ENCODE measurements at places on chromosomes 11 and 22. TPM values are rescaled to one million over a fixed set of nuclear protein-coding genes. Genes with fewer than 3 reads are reported as not detected.

The C11orf91 gene
- not detected for polyA plus RNA-seq

The SPDYC gene
- polyA plus RNA-seq = 0.64 TPM

The OR51B4 gene
- polyA plus RNA-seq = not detected

The SPCS2 gene
- polyA plus RNA-seq = 12.4 TPM

GRCh38 chr11:74815966-74816365 is 67.3 kb downstream of the RNF169 start:
- no peak for DNase-seq

DNA sequence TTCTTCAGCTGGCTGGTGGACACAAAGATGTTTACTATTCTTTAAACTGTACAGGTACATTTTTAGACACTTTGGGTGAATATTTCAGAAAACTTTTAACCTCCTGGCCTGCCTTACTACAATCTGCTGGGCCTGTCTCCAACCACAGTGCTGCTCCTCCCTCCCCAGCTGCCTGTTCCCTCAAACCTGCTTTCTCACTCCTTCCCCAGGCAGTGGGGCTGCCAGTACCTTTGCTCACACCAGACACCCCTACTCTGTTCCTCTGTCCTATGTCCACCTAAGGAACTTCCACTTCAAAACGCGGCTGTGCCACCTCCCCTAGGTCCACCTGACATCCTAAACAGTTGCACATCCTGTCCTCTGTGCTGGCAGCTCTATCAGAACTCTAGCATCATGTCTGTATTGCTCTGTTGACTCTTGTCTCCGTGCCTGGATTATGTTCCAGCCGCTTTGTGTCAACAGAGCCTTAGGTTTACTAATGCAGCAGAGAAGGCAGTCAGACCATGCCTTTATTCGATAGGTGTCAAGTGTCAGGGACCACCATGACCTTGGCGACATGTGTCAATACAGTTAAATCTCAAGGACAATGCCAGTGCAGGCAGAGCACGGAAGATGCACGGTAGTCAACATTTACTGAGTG is 13.4 kb downstream of the ZP1 start:
- DNase-seq = no peak

DNA sequence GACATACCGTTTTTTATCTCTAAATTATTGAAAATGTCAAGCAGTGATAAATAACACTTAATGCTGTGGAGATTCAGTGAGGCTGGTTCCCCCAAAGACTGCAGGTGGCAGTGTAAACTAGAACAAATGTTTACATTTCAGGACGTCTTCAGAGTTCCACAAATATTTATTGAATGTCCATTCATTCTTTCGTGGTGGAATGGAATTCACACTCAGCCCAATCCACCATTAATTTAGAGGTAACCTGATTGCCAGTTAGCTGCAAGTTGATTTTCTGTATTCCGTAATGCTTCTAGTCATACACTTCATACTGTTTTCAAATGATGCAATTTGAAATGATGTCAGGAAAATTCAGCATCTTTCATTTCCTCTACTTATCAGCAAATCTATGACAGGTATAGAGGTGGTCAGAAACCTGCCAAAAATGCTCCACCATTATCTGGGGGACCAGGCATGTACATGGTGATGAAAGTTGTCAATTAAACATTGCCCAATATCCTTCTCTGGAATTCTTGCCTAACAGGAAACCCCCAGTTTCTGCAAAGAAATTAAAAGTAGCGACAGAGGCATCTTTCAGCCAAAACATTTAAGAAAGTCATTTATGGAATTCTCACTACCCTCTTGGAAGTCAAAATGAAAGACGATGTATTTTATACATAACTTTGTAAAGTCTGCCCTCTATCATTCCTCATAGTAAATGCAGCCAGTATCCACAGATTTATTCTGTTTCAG is 94.3 kb upstream of the BMAL1 start:
- peak; percentile 21 for DNase-seq

DNA sequence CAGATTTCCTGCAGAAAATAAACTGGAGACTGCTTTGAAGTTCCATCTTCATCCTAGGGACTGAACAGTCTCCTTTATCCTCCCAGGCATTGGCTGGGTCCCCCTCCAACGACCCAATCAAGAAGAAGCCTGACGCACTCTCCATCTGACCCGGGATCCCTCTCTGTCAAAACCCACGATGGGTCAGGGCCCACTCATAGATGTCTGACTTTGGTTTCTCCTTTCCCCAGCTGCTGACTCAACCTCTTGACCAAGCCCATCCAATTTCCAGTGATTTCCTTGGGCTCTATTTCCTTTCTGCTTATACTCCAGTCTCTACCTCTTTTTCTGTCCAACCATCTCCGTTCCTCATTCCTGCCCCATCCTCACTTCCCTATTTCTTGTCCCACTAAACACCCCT is 189.7 kb downstream of the MIAT start:
- no peak for DNase-seq

DNA sequence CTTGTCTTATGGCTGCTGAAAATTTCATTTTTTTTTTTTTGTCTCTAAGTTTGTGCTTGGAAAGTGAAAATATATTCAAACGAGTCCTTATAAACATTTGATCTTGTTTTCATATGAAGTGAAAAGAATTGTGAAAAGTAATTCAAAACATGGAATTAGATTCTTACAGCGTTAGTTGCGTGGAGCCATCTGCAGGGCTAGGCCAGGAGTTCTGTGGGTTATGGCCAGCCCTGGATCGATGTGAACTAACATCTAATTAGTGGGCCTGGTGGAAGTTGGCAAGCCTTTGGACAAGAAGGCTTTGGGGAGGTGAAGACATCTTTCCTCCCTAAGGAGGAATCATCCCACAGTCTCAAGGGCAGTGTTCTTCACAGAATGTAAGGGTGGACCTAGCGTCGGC is 37.2 kb downstream of the PARVA start:
- DNase-seq = no peak

DNA sequence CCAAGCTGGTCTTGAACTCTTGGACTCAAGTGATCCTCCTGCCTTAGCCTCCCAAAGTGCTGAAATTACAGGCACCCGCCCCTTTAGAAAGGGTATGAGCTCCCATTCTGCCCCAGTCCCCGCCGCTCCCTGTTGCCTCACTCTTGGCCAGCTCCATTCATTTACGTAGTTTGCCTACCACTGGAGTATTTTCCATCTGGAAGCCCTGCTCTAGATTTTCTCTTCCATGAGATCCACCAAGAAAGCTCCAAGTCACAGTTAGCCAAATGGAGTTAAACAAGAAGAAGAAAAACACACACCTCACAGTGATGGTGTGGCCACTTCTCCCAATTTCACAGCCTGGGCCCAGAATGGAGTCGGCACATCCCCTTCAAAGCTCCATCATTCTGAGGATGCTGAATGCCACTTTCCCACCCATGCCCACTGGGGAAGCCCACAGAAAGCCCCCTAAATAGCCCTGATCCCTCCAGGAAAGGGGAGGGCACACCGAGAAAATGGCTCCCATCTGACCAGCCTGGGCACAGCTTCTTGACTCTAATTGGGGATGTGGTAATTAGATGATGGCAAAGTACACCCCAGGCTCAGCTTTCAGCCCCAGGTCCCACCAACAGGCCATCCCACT is 381.2 kb downstream of the MN1 start:
- no peak for DNase-seq

- DNase-seq = peak; percentile 26
Measured at GRCh38 chr11:86688398-86689179, 16.2 kb upstream of the ME3 start.

- no peak for DNase-seq
Measured at GRCh38 chr11:108933630-108934029, 268.8 kb downstream of the DDX10 start.

GRCh38 chr22:44894782-44895181 is 115.0 kb downstream of the PHF21B start:
- no peak for DNase-seq

DNA sequence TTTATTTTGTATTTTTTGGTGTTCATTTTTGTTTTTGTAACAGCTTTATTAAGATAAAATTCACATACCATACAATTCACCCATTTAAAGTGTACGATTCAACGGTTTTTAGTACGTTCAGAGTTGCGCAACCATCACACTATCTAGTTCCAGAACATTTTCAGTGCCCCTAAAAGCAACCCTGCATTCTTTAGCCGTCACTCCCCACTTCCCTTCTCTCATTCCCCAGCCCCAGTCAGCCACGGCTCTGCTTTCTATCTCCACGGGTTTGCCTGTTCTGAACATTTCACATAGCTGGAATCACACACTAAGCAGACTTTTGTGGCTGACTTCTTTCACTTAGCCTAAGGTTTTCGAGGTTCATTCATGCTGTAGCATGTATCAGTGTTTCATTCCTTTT is 9.6 kb upstream of the KCNQ1OT1 start:
- DNase-seq = no peak

DNA sequence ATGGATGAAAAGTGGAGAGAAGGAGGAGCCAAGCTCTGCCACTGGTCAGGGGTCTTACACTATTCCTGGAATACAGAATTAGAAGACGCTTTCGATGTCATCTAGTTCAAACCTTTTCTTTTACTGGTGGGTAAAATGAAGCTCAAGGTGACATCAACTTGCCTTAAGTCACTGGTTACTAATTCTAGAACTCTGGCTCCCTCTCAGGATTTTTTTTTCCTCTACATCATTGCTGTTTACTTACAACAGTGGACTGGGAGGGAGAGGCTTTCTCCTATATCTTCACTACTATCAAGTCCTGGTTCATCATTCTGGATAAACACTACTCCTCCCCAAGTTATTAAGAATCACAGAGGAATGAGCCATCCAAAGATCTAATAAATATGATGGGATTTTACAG is 82.9 kb downstream of the ETS1 start:
- DNase-seq = no peak
